ENCODE measurements at places on chromosomes 1 and 21. TPM values are rescaled to one million over a fixed set of nuclear protein-coding genes. Genes with fewer than 3 reads are reported as not detected.

Gene FCGR2B
- polyA plus RNA-seq, result 0.80 TPM

Gene ARF1
- 234 TPM for polyA plus RNA-seq

Gene RRP1
- 15.1 TPM for polyA plus RNA-seq

Gene LRRC3
- polyA plus RNA-seq, result 0.66 TPM

Gene HES3
- not detected for polyA plus RNA-seq

Gene FCRL4
- not detected for polyA plus RNA-seq

Gene RSPH1
- polyA plus RNA-seq, result 2.3 TPM

Gene PLCH2
- 163 TPM for polyA plus RNA-seq

Gene CD247
- 0.34 TPM for polyA plus RNA-seq

Gene ANGPTL3
- not detected for polyA plus RNA-seq

Gene GBP3
- 2.1 TPM for polyA plus RNA-seq

Gene MEX3A
- polyA plus RNA-seq, result 0.19 TPM

Gene TRPM2
- 5.0 TPM for polyA plus RNA-seq

Gene CYP4X1
- polyA plus RNA-seq, result 1.1 TPM

Gene GUCA2B
- polyA plus RNA-seq, result 0.68 TPM

Gene PLA2G2D
- polyA plus RNA-seq, result not detected

Gene RGS4
- 1.7 TPM for polyA plus RNA-seq

Gene GPR137B
- 0.95 TPM for polyA plus RNA-seq

Gene TBX19
- polyA plus RNA-seq, result 2.0 TPM

Gene PAPPA2
- polyA plus RNA-seq, result 0.87 TPM

Gene HSD3B2
- polyA plus RNA-seq, result not detected

Gene MPZ
- polyA plus RNA-seq, result 2.8 TPM

Gene NR0B2
- 37.5 TPM for polyA plus RNA-seq

Gene SPRR4
- polyA plus RNA-seq, result not detected

Gene WNT9A
- 1.4 TPM for polyA plus RNA-seq

Gene EXTL1
- polyA plus RNA-seq, result 0.34 TPM

Gene LENEP
- polyA plus RNA-seq, result not detected

Gene MAP1LC3C
- polyA plus RNA-seq, result 0.35 TPM

Gene OR2L8
- polyA plus RNA-seq, result not detected

Gene TLR5
- 2.9 TPM for polyA plus RNA-seq

Gene C1orf167
- polyA plus RNA-seq, result 0.85 TPM

Measured in pancreas (tissue), 10 donors.